CD8-positive, alpha-beta T cell (primary cell): ENCODE measurements at places on chromosomes 1 and 21. TPM values are rescaled to one million over a fixed set of nuclear protein-coding genes. Genes with fewer than 3 reads are reported as not detected.

- no peak for DNase-seq
Measured at GRCh38 chr1:117589544-117589943, 16.3 kb upstream of the TENT5C start.

DNA sequence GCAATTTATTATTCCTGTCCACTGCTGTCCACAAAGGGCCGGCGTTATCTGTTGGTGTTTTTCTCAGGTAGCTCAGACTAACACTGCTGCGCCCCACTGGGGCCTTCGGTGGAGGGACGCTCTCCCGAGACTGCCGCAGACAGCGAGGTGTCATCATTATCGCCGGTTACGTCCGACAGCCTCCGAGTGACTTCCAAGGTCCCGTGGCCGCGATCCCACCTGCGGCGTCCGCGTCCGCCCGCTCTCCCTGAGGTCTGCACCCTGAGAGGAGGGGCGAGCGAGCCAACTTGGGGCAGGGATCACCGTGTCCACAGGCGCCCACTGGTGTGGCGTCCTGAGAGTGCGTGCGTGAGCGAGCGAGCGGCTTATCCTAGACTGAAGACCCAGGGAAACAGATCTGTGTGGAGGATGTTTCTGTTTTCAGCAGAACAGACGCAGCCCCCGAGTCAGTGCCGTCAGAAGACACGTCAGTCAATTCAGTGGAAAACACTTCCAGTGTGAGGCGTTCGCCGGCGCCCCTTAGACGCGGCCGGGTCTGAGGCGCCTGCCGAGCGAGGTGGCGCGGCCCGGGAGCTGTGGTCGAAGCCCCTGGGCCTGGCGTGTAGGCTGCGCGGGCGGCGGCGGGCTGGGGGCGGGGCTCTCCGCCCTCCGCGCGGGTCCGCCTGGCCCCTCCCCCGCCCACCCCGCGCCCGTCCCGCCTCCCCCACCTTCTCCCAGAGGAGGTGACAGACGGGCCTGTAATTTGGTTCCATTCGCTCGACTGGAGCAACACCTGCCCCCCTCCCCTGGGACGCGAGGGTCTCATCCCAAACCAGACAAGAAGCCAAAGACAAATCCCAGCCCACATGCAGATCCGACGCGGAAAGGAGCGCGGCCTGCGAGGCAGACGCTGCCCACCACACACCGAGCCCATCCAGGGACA lies 12.6 kb downstream of the NHLH2 start:
- no peak for DNase-seq

DNA sequence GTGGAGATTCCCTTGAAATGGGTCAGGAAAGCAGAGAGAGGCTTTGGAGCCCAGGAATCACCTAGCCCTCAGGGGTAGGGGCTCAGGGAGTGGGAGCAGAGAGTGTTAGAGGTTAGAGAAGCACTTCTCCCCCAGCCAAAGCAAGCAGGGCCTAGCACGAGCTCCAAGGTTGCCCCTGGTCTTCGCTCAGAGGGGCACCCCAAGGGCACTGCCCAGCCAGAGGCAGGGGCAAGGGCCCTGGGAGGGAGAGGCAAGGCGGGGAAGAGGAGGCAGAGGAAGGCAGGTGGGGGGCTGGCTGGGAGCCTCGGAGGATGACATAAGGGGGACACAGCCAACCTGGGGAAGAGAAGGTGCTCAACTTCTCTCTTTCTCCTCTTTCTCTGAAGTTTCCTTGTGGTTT lies 71.9 kb downstream of the CASZ1 start:
- no peak for DNase-seq

- no peak for DNase-seq
Measured at GRCh38 chr1:186512698-186513457, 52.0 kb upstream of the PDC start.

The CAMSAP2 gene
- 2.2 TPM for total RNA-seq

- no peak for DNase-seq
Measured at GRCh38 chr1:61056196-61056572, 26.2 kb upstream of the NFIA start.

- DNase-seq: no peak
Measured at GRCh38 chr21:16145479-16145878, 415.7 kb downstream of the USP25 start.

DNA sequence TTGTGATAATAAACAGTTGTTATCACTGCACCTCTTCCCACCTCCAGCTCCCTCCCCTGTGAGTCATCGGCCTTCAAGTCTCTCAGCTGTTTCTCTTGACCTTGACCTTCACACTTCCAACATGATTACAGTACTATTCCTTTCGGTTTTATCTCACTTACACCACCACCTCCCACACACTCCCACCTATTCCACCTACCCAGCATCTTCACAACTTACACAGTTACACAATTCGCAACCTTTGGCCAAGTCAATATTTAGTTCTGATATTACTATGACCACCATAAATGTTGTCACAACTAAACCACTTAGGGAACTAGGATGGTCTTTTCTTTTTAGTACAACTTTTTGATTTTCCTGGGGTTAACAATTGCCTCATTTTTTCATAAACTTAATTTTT lies 60.2 kb downstream of the RIPK4 start:
- DNase-seq: no peak

GRCh38 chr1:153260585-153261280 lies 1.2 kb downstream of the LORICRIN start:
- peak; percentile 15 for DNase-seq
